ENCODE measurements at places on chromosomes 7 and 10.

- DNase-seq = no peak
These were observed 159.2 kb upstream of the ITGB1 start for GRCh38 chr10:33117230-33117629.

- DNase-seq = no peak
These were observed 18.0 kb downstream of the RRP12 start for GRCh38 chr10:97383159-97383558.

DNA sequence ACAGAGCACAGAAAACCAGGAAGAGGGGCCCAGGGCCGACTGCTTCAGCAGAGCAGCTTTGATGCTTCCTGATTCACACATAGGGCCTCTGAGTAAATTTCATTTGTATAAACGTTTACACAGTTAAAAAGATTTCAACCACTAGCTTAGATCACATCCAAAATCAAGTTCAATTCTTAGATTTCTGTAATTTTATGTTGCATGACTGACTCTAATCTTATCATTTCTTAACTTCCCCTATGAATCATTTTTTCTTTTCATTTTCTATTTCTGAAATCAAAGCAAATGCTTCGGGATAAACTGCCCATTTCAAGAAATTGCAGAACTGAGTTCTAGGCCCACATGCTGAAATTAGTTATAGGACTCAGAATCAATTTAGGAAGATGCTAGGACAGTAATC lies 224.7 kb downstream of the INHBA start:
- no peak for DNase-seq

- DNase-seq = no peak
These were observed 72.1 kb downstream of the USP6NL start for GRCh38 chr10:11539191-11539868.

DNA sequence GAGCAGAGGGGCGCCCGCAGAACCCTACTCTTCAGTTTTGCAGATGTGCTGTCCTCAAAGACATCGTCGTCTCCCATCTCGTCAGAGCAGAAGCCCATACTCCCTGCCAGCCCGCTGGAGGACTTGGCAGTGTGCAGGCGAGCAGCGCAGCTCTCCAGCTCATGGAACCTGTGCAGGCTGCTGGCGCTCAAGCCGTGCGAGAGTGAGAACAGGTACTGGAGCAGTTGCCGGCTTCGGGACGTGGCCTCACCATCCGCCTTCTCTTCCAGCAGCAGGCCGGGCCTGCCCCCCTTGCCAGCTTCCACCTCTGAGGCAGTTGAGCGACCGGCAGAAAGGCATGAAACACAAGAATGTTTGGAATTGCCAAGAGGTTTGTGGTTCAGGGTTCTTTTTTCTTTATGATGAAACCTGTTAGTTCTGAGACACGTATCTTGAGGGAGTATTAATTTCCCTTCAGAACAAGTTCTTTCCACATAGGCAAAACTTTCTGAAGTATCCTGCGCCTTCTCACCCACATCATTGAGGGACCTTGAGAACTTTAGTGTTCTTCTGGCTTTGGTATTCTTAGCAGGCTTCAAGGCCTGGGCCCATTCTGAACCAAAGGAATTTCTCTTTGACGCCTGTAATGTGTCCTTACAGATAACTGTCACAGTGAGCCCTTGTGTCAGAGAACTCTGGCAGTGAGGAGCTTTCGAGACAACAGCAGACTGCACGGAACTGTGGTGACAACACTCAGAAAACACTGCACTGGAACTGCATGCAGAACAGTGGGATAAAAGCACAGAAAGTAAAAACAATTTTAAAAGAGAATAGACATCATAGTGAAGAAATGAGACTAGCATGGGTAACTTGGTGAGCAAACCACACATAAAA lies 89.5 kb downstream of the ALOX5 start:
- no peak for DNase-seq

DNA sequence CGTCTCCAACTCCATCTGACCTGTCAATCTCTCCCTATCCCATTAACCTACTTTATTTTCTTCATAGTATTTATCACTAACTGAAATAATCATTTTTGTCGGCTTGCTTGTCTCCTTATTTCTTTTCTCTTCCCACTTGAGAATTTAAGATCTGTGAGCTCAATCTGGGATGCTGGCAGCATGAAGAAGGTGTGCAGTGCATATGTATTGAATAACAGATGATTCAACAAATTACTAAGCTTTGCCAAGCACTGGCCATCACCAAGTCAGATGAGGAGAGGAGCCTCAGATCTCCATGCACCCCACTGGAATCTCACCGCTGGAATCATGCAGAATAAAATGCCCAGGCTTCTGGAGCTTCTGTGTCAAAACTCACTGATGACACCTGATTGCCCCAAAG lies 47.6 kb upstream of the PPP1R3C start:
- no peak for DNase-seq

GRCh38 chr7:101626069-101626671 lies 2.9 kb downstream of the MYL10 start:
- no peak for DNase-seq

Data from right atrium auricular region (tissue), 2 donors.